ENCODE measurements at places on chromosomes 1 and 21.

DNA sequence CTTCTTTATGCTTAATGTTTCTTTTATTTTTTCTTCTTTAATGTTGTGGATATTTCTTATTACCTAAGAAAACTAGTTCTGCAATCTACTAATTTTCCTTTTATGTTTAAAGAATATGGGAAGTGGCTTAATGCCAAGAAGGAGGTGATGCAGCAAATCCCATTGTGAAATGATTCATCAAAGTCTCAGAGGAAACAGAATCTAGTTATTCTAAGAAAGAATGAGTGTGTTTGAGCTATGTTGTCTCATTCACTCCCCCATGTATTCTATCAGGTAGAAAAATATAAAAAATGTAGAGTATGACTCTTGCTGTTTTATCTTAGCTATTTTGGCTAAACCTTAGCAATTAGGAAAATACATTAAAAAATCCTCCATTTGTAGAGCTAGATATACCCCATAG lies 659.9 kb upstream of the RGS18 start:
- no peak for DNase-seq

- no peak for DNase-seq
Observed at GRCh38 chr1:43067977-43068751, 103.9 kb downstream of the EBNA1BP2 start.

DNA sequence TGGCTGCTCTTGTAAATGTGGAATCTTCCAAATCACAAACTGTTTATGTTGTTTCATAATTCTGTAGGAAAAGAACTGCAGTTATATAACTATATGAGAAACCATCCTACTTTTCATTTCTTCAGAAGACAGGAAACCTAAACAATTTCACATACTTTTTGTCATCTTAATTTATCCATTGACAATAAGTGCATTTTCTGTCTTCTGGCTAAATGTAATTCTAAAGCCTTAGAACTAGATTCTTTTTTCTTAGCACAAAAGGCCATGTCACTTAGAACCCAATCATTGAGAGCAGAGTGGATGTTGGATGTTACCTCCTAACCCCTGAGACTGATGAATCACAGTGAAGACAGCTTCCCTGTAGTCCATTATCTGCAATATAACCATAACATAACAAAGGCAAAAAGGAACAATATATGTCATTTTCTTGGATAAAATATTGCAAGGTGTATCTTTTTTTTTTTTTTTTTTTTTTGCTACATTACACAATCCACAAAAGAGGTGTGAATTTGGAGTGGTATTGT lies 410.2 kb upstream of the PRMT6 start:
- no peak for DNase-seq

DNA sequence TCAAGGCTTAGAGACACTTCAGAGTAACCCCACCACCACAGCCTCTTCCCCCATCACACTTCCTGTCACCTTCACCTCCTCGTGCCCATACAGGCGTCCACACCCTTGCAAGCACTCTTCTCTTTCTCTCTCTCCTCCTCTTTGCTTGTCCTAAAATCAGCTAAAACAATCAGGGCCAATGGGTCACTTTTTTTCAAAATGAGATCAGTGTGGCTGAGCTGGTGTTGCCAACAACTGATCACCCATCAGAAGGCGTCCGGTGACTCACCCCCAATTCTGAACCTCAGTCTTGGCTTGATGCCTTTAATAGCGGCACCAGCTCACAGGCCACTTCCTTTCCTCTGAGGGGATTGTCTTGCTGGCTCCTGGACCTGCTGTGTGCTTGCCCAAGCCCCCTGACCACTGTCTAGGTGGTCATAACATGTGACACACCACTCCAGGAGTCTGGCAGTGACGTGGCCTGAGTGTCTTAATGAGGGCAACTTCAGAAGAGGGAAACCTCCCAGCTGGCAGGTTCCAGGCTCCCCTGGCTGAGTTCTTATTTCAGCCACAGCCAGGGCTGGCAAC lies 1.6 kb downstream of the DRAXIN start:
- DNase-seq, result no peak

DNA sequence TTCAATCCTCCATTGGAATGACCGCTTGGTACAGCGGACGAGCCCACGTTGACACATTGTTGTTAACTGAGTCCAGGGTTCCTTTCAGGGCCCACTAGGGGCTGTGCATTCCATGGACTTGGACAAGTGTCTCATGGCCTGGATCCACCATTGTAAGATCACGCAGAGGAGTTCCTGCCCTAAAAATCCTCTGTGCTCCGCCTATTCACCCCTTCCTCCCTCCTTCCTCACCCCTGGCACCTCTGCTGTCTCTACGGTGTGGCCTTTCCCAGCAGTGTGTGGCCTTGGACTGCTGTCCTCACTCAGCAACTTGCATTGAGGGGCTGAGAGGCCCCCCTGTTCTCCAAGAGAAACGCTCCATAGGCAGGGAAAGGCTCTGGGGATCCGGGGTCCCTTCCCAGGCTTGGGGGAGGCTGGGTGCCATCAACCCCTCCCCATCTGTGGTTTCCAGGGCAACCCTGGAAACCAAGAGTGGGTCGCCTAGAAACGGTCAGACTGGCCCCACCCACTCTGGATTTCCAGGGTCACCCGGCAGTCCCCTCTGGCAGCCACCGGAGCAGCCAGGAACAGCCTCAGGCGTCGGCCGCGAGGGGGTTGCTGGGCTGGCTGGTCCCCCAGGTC lies 50.9 kb downstream of the MEGF6 start:
- no peak for DNase-seq

GRCh38 chr1:79847700-79848099 lies 841.2 kb upstream of the ADGRL4 start:
- DNase-seq, result no peak

- DNase-seq, result no peak
Observed at GRCh38 chr1:6519491-6519934, 28.0 kb upstream of the PLEKHG5 start.

DNA sequence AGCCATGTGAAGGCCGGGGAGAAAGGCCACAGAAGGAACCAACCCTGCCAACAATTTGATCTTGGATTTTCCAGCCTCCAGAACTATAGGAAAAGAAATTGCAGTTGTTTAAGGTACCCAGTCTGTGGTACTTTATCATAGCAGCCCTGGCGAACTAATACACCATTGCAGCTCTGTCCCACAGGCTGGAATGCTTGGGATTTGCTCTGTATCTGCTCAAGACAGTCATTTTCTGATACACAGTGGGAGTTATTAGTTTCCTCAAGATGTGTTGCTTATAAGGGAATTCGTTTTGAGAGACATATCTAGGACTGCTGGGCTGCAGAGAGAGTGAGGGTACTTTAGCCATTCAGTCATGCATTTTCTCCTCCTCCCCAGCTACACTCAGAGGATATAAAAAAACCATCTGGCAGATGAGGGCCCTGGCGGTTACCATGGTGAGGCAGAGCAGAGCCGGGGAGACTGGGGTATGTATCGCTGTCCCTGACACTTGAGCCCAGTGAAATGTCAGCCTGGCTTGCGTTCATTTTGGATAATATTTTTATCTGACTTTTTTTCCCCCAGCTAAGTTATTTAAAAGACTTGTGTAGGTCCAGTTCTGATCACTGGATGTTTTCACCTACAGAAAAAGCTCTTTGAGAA lies 104.6 kb downstream of the DIRAS3 start:
- peak; percentile 62 for DNase-seq

DNA sequence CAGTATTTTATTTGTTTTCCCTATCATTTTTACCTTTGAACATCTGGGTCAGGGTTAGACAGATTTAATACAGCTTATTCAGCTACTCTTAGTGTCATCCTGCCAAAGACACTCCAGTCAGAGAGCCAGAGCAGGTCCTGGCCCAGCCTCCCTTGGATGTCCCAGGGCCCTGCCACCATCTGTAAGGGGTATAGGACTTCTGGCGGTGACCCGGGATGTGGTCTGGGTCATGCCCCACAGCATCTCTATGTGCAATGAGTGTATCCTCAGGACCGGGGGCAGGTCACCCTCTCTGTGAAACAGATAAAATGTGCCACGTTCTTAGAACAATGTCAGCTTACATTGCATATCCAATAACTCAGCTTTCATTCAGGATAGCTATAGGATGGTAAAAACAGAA lies 37.8 kb upstream of the PRSS38 start:
- no peak for DNase-seq

GRCh38 chr1:19220991-19221390 lies 10.9 kb upstream of the UBR4 start:
- peak; percentile 3 for DNase-seq

DNA sequence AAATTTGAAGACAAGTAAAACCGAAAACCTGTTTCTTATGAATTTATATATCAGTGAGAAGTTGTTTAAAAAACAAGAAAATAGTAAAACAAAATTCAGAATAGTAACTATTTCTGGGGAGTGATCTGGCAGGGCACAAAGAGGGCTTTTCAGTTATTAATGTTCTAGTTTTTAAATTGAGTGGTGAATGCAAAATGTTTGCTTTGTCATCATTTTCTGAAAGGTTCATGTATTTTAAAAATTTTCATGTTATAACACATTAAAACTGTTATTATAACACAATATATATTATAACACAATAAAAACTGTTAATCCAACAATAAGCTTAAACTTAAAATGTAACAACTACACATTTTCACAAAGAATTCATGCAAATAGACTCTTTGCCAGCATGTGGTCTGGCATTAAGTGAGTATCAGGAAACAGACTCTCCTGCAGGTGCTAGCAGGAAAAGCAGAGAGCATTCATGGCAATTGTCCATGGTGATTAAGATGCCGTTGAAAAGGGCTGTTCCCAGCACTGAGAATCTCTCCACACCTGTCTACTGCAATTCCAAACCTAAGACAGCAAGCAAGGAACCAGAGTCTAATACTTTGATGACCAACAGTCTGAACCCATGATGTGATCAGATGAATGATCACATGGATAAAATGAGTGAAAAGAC lies 204.9 kb downstream of the TBX15 start:
- DNase-seq, result peak; percentile 37

DNA sequence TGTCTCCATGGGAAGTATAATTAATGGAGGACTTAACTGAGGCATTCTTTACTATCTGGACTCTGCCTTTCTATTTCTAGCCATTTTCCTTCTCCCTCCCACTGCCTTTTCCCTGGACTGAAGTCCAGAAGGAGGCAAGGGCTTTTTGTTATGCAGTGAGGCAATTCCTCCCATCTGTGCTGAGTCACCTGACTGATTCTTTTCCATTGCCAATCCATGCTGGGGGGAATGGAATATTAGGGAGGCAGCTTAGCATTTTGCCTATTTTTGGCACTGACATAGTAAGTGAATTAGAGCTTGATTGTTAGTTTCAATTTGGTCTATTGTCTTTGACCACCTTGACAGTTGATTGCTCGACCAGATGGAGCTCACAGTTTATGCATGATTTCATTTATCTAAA lies 1000.6 kb upstream of the PRMT6 start:
- no peak for DNase-seq

DNA sequence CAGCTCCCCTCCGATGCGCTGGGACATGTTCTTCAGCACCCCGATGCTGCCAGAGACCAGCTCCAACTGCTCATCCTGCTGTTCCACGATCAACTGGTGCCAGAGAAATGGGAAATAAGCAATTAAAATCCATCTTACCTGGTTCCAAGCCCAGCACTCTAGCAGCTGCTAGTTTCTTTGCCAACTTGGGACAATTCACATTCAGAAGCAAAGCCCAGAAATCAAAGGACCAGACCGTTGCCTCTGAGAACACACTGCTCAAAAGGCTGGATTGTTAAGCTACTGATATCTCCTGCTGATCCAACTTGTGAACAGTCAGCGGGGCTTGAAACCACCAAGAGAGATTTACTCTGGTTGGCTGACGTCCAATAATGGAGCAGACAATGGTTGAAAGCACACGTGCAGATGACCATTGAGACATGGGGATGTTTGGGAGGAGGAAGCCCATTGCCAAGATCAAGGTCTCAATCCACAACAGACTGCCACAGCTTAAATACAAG lies 34.4 kb downstream of the STX6 start:
- DNase-seq, result no peak

DNA sequence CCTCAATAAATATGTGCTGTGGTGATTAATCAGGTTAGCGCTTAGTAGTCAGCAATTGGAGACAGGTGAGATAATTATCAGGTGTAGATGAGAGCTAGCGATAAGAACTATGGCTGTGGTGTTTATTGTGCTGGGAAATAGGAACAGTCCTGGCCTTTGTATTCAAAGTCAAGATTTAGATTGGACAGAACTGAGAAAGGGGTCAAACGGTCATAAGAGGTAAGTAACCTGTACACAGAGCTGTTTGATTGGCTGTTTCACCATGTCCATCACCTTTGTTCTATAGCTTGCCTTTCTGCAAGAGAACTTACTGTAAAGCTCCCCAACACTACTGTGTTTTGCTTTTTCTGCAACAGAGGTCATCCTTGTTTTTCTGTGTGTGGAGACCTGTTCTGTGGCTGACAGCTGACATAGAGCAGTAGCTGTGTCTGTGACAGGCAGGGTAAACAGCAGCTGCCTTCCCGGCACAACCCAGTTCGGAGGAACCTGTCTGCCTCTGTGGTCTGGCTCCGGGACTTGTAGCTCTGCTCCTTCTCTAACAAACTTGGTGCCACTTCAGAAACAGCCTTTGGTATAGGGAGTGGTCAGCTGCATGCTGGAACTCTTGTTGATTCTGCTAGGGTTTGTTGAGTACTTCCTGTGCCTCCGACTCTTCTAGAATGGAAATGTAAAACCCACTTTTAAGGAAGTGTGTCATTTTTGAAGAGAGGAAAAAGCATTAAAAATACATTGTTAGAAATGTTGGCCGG lies 21.1 kb upstream of the CDC42 start:
- no peak for DNase-seq

GRCh38 chr1:160746836-160747500 lies 7.9 kb downstream of the SLAMF7 start:
- no peak for DNase-seq

GRCh38 chr1:87528754-87529517 lies 200.3 kb downstream of the LMO4 start:
- DNase-seq, result no peak

DNA sequence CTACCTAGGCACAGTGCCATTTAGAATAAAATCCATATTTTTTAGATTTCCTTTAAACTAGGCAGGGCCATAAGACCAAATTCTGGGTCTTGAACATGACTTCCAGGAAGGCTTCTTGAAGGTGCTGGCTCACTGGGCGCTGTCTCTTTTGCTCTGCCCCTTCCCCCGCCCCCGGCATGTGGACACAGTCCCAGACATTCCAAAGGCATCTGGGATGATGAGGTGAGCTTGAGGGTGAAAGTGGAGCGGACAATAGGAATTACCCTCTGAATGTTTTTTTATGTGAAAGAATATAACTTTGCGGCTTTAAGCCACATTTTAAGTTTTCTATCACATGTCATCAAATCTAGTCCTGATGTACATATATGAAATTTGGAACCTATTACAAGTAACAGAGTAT lies 29.4 kb downstream of the RWDD3 start:
- DNase-seq, result no peak

GRCh38 chr1:28087614-28088167 lies 719 bp downstream of the EYA3 start:
- DNase-seq, result no peak

- no peak for DNase-seq
Observed at GRCh38 chr1:3817821-3818597, 21.7 kb upstream of the LRRC47 start.

- DNase-seq, result no peak
Observed at GRCh38 chr21:42009018-42009830, 936 bp downstream of the ZBTB21 start.

Data from SHP77 treated with DMSO at 0.1 percent for 48 hours (cell line).